ENCODE measurements at places on chromosomes 5 and 9.

- DNase-seq: no peak
Observed at GRCh38 chr5:518721-519120, 5.5 kb downstream of the SLC9A3 start.

DNA sequence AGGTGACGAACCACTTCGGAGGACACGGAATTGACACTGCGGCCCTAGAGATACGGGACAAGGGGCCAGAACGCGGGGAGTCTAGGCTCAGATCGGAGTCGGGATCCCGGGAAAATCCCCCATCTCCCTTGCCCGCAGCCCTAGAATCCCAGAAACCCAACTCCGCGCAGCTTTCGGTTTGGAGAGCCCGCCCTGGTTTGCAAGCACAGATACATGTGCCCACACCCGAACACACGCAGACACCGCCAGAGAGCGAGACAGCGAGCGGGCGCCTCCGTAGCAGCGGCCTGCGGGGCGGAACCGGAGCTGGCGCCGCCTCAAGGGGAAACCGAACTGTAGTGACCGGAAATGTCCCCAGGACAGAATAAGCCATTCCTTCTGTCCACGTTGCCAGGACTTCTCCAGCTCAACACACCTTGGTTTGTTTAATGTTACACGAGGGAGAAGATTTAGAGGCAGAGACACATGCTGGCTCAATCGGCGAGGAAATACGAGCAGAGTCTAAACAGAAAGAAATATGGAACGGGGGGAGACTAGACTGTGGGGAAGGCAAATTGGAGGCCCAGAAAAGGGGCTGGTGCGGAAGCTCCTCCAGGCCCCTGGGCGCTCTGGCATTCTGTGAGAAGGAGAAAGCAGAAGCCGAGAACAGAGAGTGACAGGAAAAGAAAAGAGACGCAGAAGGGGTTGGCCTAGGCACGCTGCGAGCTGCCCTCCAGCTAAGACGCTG lies 2.9 kb upstream of the PAX5 start:
- DNase-seq: no peak

- DNase-seq: no peak
Observed at GRCh38 chr9:69086769-69087168, 51.2 kb downstream of the FXN start.

GRCh38 chr5:168110384-168110783 lies 181.1 kb upstream of the WWC1 start:
- no peak for DNase-seq

DNA sequence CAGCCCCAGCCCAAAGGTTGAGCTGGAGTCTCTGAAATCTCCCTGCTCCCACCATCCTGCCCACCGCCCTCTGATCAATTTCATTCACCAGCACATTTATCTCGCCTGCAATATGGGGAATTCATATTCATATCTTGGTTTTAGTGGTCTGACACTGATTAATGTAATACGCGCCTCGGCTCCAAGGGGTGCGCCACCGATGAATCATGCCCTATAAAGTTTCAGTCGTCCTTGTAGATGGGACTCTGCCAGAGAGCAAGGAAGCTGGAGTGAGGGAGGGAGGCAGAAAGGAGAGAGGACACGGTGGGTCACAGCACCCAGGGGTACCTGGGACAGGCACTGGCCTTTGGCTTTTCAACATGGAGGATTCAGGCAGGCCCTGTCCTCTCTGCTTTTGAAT lies 8.9 kb downstream of the IRX1 start:
- DNase-seq: no peak

GRCh38 chr9:108793573-108793972 lies 62.2 kb downstream of the ACTL7B start:
- DNase-seq: no peak

GRCh38 chr5:180128671-180129261 lies 57.2 kb upstream of the RNF130 start:
- DNase-seq: no peak

DNA sequence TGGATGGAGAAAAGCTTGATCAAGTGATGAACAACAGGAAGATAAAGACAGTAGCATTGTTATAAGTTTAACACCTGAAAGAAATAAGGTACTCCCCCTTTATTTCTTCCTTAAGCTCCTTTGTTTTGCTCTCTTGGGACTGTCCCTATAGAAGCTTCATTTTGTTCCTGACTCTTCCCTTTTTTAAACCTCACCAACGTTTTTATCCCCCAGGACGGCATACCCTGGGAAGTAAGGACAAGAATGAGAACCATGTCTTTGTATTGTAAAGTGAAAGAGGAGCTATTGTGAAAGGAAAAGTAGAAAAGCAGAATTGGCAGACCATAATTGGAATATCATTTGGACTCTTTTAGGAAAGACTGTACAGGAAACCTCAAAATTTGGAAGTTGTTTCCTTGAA lies 1368.6 kb upstream of the C9orf72 start:
- DNase-seq: no peak

DNA sequence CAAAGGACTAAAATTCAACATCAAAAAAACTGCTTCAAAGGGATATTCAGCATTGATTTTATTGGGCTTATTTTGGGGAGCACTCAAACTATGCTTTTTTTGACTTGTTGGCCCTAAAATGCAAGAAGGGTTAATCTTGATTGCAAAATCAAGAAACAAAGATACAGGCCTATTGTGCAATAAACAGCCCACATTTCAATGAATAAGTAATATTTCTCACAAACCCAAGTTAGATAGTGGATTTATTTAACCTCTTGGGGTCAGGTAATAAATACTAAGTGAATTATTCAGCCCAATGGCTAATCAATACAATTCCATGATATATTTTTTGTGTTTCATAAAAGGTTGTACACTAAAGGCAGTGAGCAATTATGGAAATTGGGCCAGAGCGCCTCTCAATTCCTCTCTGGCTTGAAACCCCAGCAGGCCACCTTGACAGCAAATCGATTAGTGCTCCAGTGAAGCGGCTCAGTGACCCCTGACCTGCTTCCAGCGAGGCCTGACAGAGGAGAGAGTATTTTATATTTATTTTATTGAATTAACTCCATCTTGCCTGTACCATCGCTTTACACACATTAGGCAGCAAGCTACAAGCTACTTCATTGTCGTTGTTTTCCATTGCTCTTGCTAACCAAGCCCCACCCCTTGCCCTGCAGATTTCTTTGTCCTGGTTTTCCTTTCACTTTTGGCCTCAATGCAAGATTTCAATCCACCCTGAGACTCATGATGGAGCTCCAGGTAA lies 65.5 kb downstream of the EBF1 start:
- peak; percentile 76 for DNase-seq

DNA sequence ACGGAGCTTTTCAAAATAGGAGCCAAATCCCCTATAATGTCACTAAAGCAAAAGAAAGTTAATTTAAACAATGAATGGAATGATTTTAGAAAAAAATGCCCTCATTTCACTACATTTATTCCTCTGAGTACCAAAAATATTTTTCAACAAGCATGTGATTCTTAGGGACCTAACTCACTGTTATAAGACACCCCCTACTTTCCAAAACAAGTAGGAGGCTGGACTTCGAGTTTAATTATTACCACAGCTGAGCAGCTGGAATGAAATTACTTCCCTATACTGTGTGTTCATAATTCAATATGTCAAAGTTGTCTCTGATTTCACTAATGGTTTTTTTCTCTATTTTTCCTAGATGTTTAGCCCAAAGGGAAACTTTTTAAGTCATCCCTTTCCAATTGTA lies 61.6 kb downstream of the SAXO1 start:
- DNase-seq: no peak

- DNase-seq: no peak
Observed at GRCh38 chr9:138112791-138113600, 235.4 kb downstream of the CACNA1B start.

DNA sequence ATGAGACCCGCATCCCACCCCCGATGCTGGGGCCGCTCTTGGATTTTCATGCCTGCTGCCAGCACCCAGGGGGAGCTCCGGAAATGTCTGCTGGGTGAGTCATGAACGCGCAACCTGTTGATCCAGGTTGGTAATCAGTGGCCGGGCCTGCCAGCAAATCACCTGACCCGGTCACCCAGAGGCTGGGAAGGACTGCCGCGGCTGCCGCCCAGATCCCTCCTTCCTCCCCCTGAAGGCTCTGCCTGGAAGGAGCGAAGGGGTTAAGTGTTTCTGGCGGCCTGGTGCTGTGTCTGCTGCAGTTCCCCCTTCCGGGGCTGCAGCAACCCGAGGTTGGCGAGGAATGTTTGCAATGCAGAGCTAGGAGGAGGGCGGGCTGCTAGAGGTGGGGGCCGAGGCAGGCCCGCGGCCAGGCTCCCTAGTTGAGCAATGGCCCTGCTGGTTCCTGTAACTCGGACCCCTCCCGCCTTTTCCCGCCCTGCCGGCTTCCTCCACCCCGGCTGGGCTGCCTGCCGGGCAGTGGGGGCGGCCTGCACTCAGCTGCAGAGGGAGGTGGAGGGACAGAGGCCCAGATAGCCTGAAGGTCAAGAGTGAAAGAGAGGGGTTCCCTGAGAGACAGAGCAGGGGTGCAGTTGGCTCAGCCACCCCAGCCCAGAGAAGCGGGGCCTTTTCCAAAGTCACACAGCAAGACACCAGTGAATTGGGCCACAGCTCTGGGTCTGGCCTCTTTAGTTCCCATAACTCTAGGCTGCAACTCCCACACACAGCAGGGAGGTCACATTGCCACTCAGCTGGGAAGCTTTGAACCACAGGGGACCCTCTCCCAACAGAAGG lies 156.3 kb upstream of the IER5L start:
- DNase-seq: peak; percentile 95

DNA sequence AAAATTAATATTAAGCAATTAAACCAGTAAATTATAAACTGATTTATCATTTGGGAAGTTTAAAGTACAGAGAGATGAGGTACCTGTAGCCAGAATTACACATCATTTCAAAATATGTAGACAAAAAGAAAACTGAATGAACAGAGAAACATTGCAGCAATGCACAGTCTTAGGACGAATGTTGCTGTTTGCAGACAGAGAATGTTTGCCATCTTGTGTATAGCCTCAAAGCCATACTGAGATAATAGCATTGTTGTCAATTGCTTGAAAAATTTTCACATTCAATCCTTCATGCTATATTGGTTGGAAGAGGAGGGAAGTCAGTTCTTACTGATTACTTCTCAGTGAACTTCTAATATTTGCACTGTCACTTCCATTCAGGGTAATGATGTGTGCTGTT lies 326.2 kb downstream of the PRR16 start:
- DNase-seq: no peak

- no peak for DNase-seq
Observed at GRCh38 chr9:111983484-111983908, 86.9 kb downstream of the UGCG start.

GRCh38 chr5:35252963-35253362 lies 22.7 kb upstream of the PRLR start:
- no peak for DNase-seq

GRCh38 chr5:10511741-10512640 lies 51.9 kb upstream of the ANKRD33B start:
- DNase-seq: no peak

- DNase-seq: no peak
Observed at GRCh38 chr5:132024789-132025402, 13.4 kb upstream of the ACSL6 start.

DNA sequence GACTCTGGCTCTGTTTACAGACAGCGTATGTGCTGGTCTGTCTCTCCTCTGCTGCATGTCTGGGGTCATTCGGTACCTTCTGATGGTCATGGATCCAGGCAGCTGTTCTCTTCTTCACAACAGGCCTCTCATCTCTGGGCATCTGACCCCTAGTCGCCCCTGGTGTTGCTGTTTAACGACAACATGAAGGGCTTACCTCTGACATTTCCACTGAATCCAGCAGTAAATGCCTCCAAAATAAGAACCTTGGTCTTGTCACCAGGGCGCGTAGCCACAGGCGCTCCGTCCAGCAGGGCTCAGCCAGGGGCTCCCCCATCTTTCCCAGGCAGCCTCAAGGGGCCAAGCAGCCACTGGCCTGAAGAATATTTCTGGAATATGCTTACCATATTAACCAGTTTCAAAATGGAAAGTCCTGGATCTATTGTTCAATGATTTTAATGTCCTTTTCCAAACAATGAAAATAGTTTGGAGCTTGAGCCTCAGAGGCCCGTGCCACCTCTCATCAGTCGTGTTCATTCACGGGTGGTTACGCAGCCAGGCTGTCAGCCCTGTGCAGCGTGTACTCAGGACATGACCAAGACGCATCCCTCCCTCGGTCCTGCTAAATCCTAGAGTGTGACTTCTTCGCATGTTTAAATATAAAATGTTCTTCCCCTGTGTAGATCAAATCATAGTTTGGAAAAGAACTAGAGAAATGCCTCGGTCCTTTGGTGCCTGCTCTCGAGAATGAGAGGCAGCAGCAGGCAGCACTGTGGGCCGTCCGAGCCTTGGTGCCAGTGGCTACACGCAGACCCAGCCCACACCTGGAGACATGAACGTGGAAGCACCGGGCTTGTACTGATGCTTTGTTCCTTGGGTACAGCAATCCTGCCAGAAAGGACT lies 30.1 kb upstream of the LRRC14B start:
- no peak for DNase-seq

GRCh38 chr5:151581812-151582583 lies 9.1 kb downstream of the FAT2 start:
- DNase-seq: no peak

GRCh38 chr9:89020754-89021153 lies 29.5 kb downstream of the S1PR3 start:
- no peak for DNase-seq

DNA sequence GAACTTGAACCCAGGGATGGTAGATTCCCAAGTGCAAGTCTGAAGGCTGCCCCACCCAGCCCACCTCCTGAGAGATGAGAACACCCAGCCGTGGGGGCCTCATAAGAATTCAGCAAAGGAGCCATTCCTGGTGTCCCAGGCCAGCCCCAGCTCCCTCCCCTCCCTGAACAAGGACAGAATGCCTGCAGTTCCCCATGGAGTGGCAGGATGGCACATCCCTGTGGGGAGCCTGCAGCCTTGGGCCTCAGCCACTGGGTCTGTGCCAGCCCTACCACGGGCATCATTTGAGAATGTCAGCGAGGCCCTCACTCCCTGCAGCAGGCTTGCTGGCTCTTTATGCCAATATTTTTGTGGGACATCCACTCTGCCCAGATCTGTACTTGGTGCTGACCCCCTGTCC lies 36.2 kb upstream of the RAPGEF1 start:
- DNase-seq: no peak

GRCh38 chr9:86642721-86643120 lies 288.5 kb upstream of the TUT7 start:
- no peak for DNase-seq

DNA sequence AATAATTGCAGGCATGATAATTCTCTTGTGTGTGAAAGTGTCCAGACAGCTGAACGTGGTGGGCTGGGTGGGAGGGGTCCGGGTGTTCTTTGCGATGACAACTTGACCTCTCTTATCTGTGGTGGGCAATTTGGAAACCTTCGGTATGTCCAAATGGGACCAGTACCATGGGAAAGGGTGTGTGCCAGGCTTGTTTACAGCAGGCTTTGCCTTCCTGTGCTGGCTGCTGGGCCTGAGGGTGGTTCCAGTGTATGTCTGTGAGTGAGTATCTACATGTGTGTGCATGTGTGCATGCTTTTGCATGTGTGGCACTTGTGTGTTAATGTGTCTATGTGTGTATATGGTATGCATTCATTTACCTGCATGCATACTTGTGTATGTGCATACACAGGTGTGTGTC lies 166.4 kb downstream of the GADD45G start:
- DNase-seq: no peak

- DNase-seq: peak; percentile 53
Observed at GRCh38 chr5:31470608-31471007, 61.3 kb downstream of the DROSHA start.
